ENCODE measurements at places on chromosomes 5 and 9. TPM values are rescaled to one million over a fixed set of nuclear protein-coding genes. Genes with fewer than 3 reads are reported as not detected.
A peak's percentile ranks its signal among the peaks of the same experiment; 100 is the strongest.

DNA sequence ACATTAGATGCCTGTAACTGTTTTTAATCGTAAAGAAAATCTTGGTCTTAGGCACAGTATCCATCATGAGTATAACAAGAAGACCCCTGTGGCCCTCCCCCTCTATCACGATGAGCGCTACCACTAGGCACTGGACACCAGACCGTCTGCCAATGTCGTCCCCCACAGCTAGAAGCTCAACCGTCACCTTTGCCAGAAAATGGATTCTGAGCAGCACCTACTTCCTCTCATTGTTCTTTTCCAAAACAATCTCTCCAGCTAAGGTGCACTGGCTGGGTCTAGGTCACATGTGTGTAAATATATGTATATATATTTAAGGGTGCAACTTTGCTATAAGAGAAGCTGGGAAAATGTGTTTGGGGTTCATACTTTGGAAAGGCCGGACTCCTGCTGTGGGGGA, 15.7 kb upstream of the SSBP2 start:
- H3K36me3 ChIP-seq, result no peaks in the 10 kb centered on the region
- no peak for DNase-seq
- H3K4me1 ChIP-seq, result no peaks in the 10 kb centered on the region
- no peak overlapping the region for H3K4me3 ChIP-seq

GRCh38 chr5:2740876-2741555, 10.5 kb downstream of the IRX2 start:
- H3K4me3 ChIP-seq, result no peak overlapping the region
- no peak for DNase-seq
- H3K27me3 ChIP-seq, result peaks cover 30% of the 10 kb centered on the region
- no peaks in the 10 kb centered on the region for H3K36me3 ChIP-seq
- peak overlapping the region; percentile 35 for H3K27ac ChIP-seq

GRCh38 chr9:127887792-127888191, 10.3 kb upstream of the AK1 start:
- peaks cover 8% of the 10 kb centered on the region for H3K36me3 ChIP-seq
- H3K4me3 ChIP-seq, result no peak overlapping the region
- H3K27me3 ChIP-seq, result no peaks in the 10 kb centered on the region
- H3K4me1 ChIP-seq, result peaks cover 24% of the 10 kb centered on the region
- DNase-seq, result no peak

GRCh38 chr5:132112111-132112510, 38.5 kb downstream of the CSF2 start:
- no peak overlapping the region for H3K4me3 ChIP-seq
- no peaks in the 10 kb centered on the region for H3K27me3 ChIP-seq
- no peak for DNase-seq
- peaks cover 2% of the 10 kb centered on the region for H3K36me3 ChIP-seq
- H3K27ac ChIP-seq, result no peak overlapping the region

GRCh38 chr5:6393596-6394194, 15.3 kb upstream of the MED10 start:
- DNase-seq, result no peak
- H3K4me1 ChIP-seq, result peaks cover 6% of the 10 kb centered on the region
- peaks cover 21% of the 10 kb centered on the region for H3K27me3 ChIP-seq
- no peaks in the 10 kb centered on the region for H3K36me3 ChIP-seq
- no peak overlapping the region for H3K27ac ChIP-seq

Gene QRFP
- not detected for total RNA-seq

Gene NUTM2F
- total RNA-seq, result not detected

Gene ANKRD33B
- total RNA-seq, result 1.2 TPM

Gene COL27A1
- total RNA-seq, result 1.4 TPM

Gene MIER3
- 37.1 TPM for total RNA-seq

Data from naive thymus-derived CD8-positive, alpha-beta T cell (primary cell).